ENCODE measurements at places on chromosomes 5 and 9.
A peak's percentile ranks its signal among the peaks of the same experiment; 100 is the strongest.

GRCh38 chr5:96324708-96325107 lies 108.3 kb downstream of the PCSK1 start:
- no peak for DNase-seq

DNA sequence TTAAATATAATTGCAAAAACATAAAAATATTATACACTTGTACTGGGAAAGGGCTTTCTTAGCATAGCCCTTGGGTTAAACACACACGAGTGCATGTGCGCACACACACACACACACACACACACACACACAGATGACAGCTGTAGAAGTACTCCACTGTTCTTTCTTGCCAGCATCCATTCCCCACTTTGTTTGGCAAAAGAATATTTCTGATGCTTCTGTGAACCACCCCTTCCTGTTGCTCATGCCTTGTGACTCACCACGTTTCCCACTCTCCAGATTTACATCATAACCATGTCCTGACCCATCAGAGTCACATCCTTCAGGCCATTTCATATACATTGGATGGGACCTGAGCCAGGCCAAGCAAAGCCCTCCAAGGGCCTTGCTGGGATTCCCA lies 280.1 kb downstream of the DNAH5 start:
- peak; percentile 66 for DNase-seq

DNA sequence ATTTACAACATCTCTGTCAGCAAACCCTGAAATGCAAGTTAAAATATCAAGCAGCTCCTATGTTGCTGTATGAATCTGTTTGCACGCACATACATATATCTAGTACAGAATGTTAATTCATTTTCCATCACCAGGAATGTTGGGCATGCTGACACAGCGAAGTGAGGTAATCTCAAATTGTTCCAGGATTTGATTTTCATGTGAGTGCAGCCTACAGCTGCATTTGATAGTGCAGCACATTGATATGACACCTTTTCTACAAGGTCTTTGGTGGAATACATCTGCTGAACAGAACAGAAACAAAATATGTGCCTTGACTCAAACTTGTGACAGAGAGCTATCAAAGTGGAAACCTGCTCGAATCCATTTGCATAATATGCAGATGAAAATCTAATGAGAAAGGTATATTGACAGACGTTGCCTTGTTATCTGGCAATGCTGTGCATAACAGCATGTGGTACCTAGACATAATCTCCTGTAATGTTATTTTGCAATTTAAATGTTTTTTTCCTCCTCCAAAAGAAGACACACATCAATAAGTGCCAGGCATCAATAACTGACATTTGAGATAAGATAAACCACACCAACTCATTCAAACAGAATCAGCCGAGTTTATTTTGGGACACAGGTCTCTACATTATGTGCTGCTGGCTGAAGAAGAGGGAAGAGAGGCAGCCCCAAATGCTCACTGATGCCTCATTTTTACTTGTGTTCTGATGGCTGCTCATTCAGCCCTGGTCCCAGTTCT lies 512.2 kb downstream of the ZNF608 start:
- DNase-seq: no peak

DNA sequence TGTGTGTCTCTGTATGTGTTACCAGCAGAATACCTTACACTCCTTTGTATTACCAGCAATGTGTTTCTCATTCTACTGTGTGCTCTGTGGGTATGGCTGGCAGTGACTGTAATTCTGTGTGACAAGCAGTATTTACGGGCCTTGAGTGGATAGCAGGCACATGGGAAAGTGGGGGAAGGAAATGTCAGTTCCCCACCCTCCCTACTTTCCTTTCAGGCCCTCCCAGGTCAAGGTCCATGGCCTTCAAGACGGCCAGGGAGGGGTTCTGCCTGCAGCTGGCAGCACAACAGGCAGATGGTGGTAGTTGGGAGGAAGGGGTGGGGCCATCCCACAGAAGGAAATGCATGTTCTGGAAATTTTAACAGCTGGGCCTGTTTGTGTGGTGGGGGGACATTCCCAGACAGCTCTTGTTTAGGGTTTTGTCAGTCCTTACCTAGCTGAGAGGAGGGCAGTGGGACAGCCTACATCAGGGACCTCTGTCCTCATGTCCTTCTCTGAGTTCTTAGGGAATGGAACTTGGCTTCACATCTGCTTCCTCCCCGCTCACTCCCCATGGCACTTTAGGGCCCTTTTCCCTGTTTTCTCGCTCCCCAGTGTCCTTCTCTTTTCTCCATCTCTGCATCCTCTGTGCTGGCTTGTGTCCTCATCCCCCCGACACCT lies 14.6 kb upstream of the TNIP1 start:
- DNase-seq: peak; percentile 40

- no peak for DNase-seq
Measured at GRCh38 chr5:56076486-56076885, 81.7 kb upstream of the IL6ST start.

DNA sequence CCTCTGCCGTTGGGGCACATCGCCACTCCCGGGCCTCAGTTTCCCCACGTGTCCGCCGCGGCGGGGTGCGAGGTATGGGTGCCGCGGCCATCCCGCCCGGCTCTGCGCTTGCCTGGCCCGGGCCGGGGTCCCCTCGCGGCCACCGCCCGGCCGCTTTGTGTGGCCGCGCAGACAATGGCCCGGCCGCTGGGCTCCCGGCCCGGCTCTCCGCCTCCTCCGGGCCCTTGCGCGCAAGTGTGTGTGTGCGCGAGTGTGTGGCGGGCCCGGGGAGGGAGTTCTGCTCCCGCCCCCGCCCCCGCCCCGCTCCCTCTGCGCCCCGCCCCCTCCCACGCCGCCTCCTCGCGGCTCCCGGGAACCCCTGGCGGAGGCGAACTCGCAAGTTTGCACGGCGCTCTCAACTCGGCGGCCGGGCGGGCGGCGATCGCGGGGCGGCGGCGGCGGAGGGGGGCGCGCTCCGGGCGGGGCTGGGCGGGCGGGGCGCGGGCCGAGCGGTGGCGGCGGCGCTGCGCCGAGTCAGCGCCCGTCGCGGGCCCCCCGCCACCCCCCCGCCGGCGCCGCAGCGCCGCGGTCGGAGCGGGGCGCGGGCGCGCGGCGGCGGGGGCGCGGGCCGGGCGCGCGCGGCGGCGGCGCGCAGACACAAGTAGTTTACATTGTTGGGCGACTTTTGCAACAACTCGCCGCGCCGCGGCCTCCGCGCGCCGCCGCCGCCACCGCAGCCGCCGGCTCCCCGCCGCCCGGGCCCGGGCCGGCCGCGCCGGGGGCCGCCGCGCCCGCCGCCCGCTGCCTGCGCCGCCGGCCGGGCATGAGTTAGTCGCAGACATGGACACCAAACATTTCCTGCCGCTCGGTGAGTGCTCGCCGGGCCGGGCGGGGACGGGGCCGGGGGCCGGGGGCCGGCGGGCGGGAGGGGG lies at the start of gene RXRA:
Gene RXRA (plus strand): TSS at position 643 of the 911 bp plus-strand sequence. CDS start 177 bp downstream, at position 820.
- DNase-seq: peak; percentile 70

DNA sequence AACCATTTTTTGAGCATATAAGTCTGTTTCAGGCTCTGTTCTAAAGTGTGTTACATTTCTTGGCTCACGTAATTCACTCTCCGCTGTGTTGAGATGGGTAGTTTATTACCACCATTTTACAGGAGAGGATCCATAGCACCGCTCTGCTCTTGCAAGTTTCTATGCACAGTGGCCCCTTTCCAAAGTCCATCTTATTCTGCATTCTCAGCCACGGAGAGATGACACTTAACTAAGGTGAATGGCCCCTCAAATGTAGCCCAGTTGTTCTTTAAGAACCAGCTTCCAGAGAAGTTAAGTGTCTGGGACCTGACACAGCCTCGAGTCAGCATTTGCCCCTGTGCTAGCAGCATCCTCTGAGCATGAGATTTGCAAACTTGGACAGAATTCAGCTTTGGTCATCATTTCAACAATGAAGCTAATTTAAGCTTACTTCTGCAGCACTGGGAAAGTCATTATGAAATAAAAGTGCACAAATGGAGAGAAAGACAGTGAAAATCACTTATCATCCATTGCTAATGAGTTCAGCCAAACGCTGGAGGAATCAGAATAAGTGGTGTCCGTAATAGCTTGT lies 61.9 kb downstream of the FAM78A start:
- no peak for DNase-seq

GRCh38 chr9:4938496-4938895 lies 46.6 kb upstream of the JAK2 start:
- no peak for DNase-seq

DNA sequence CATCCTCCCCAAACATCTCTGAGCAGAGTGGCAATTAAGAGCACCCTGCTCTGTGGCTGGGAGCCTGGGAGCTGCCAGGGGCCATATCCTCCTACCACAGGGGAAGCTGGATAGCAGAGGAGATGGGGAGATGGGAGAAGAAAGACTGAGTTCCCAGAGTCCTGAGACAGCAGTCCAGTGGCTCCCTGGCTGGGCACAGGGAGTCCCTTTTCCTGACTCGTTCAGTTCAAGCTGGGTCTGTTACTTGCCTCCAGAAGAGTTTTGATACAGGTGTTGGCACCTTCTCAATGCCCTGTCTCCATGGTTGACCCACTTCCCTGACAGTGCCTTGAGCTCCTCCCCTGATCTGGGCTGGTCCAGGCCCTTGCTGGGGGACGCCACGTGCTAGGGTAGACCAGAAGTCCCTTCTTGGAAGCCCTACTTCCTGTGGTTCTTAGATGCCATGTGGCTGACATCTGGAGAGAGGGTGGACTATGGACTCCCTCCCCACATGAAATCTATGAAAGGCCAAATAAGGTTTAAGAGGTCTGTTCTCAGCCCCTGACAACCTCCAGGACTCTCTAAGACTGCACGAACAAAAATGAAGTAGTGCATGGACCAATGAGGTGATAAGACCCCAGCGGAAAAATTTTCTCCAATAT lies 166.2 kb downstream of the AUH start:
- DNase-seq: no peak

GRCh38 chr5:635306-636055 lies 23.3 kb downstream of the CEP72 start:
- no peak for DNase-seq

- DNase-seq: no peak
Measured at GRCh38 chr9:119375892-119376291, 6.7 kb upstream of the BRINP1 start.

DNA sequence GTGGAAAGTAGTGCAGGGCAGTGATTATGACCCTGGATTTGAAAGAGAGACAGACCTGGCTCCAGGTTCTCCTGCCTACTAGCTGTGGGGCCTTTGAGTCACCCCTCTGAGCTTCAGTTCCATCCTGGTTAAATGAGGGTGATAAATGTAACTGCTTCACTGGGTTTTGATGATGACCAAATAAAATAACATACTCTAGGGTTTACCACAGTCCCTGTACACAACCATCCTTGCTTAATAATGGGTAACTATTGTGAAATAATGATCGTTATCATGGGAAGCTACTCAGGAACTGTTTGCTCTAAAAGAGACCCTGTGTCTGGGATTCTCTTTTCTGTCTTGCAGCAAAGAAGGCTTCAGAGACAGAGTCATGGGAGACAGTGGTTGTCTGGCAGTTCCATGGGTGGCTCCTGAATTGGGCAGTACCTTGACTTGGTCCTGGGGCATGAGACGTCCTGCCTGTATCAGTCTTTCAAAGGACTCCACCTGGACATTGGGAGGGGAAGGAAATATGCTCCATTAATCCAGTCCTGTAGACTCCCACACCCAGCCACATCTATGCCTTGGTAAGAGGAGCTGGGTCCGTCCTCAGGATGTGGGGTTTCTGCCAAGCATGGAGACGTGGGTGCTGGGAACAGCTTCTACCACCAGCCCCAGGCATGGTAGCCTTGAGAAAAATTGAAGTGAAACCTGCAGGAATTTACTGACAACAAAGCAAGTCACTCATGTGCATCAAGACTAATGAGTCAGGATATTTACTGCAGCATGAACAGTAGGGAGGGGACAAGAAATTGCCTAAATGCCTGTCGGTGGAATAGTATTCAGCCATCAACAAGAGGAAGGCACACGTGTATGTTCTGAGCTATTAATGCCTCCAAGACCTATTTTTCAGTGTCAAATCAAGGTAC lies 23.4 kb downstream of the AKNA start:
- DNase-seq: peak; percentile 55

- no peak for DNase-seq
Measured at GRCh38 chr5:40089269-40089668, 590.4 kb upstream of the PTGER4 start.

GRCh38 chr9:78144008-78144381 lies 91.9 kb upstream of the CEP78 start:
- DNase-seq: no peak

DNA sequence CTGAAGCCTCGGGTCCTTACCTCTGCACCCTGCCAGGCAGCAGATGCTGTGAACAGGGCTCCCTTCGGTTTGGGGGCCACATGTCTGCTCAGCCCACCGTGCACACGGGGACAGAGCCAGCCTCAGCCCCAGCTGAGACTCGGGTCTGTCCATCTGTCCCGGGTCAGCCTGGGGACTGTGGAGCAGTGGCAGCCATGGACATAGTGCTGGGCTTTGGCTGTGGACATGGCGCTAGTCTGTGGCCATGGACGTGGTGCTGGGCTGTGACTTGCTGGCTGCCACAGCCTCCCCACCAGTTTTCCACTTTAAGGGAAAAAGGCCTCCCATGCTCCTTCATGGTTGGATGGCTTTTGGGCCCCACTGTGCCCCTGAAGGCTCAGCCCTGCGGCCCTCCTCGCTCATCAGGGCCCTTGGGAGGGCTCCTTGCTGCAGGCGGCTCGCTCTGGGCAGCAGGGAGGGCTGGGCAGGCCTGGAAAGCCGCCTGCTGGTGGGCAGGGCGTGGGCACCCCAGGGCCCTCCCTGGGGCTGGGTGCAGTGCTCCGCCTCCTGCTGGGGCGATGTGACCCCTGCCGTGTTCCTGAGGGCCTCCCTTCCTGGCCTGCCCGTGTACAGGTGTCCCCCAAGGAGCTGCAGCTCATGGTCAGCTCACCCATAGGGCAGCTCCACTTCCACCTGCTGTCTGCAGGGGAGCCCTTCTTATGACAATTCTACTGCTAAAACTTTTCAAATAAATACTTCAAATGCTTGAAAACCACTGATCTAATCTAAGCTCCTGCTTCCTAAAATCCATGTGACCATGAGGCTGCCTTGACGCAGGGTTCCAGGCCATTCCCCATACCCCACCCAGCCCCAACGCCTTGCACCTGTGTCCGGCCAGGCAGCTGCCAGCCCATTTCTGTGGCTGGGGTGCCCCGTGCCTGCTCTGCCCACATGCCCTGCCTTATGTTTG lies 112.1 kb upstream of the LMX1B start:
- no peak for DNase-seq

Data from AG09319 (cell line).